NCI-H2081 (cell line): ENCODE measurements at places on chromosomes 16 and 17.

DNA sequence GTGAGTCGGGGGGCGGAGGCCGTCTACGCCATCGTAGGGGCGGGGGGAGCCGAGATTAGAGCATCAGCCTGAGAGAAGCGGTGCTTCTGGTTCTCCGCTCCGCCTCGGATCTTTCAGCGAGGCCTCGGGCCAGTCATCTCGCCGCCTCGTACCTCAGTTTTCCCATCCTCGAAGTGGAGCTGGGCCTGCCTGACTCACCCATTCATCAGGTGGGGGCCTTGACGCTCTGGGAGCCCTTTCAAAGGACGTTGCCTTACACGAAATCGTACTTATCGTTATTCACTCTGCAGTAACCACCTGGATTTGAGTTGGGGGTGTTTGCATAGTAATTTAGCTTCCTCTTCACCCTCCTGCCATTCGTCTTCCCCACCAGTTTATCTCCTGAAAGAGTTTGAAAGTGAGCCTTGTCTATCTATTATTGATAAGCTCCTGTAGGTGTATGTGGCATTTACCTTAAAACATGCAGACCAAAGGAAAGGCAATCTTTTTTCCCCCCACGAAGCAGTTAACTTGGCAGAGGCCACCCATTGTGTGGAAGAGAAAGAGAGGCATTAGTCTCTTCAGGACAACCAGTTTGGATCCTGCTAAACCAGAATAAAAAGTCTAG lies 674 bp downstream of the TAF15 start:
- peak; percentile 46 for DNase-seq

DNA sequence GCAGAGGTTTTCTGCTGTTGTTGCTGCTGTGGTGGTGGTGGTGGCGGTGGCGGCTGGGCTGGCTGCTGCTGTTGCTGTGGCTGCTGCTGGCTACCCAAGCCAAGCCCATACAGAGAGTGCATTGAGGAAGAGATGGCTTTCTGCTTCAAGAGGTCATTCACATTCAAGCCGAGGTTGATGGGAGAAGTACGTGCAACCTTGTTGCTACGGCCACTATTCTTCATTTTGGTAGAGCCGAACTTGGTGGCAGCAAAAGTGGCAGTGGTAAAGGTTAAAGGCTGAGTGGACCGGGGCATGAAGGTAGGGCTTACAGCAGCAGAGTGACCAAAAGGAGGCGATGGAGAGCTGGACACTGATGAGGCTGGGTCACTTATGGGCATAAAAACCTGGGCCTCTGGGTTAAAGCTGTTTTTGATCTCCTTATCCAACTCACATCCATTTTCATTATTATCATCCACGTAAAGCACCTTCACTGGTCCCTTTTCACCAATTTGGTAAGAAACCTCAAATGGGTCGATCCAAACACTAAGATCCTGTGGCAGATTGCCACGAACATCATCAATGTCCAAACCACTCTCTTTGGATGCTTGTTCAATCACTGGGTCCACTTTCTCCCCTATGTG lies 2.8 kb downstream of the TOB1 start:
- DNase-seq = peak; percentile 19

GRCh38 chr17:19979917-19980770 lies 2.5 kb upstream of the AKAP10 start:
- DNase-seq = no peak

GRCh38 chr17:65498816-65499215 lies 62.6 kb downstream of the AXIN2 start:
- no peak for DNase-seq

GRCh38 chr17:35901631-35902175 lies 21.5 kb upstream of the CCL5 start:
- DNase-seq = no peak

DNA sequence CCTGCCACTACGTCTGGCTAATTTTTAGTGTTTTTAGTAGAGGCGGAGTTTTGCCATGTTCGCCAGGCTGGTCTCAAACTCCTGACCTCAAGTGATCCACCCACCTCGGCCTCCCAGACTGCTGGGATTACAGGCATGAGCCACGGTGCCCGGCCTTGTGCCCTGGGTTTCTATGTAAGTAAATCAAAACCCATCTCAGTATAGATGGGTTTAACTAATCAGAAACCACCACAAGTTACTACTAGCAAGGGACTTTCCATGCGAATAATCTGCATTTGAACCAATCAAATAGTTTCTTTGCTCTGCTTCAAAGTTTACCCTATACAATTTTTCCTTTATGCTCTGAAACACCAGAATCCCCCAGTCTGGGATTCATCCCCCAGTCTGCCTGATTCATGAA lies 16.5 kb upstream of the EIF1 start:
- DNase-seq = no peak

DNA sequence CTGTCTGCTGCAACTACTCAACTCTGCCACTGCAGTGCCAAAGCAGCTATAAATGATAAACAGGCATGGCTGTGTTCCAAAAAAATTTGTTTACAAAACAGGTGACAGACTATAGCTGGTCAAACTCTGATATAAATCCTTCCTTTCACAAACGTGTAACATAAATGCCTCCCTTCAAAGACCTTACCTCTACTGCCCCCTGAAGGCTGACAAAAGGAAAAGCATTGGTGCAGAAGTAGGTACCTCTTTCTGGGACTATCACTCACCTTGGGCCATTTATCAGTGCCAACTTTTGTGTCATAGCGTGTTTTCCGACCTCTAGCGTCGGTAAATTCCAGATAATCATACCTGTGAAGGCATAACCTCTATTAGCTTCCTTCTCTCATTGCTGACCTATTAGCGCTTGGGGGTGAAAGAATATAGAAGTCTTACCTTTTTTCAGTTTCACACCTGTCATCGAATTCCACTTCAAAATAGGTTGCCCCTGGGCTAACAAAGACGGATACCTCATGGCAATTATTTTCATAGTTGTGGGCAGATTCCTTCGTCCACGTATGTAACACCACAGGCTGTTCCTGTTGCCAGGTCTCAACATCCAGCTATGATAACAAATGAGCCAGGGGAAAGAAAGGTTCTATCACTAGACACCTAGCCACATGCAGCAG lies 67.9 kb downstream of the ZZEF1 start:
- DNase-seq = peak; percentile 30

- DNase-seq = no peak
Measured at GRCh38 chr16:1456951-1457350, 12.6 kb upstream of the CCDC154 start.

DNA sequence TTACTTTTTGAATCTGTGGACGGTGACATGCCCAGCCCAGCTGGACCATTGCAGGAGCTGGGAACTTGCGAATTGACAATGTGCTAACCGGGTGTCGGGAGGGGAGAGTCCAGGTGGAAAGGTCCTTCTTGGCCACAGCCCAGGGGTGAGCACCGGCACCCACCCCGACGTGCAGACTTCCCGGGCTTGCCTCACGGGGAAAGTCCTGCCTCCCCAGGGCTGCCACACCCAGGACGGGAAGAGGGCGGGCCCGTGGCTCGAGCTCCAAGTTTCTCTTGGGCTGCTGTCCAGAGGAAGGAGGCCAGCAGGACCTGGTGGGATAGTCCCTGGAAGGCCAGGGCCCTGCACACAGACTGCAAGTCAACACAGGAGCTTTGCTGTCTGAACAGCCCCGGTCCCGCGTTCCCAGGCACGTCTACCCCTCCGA lies 17.7 kb downstream of the CARD14 start:
- DNase-seq = no peak

DNA sequence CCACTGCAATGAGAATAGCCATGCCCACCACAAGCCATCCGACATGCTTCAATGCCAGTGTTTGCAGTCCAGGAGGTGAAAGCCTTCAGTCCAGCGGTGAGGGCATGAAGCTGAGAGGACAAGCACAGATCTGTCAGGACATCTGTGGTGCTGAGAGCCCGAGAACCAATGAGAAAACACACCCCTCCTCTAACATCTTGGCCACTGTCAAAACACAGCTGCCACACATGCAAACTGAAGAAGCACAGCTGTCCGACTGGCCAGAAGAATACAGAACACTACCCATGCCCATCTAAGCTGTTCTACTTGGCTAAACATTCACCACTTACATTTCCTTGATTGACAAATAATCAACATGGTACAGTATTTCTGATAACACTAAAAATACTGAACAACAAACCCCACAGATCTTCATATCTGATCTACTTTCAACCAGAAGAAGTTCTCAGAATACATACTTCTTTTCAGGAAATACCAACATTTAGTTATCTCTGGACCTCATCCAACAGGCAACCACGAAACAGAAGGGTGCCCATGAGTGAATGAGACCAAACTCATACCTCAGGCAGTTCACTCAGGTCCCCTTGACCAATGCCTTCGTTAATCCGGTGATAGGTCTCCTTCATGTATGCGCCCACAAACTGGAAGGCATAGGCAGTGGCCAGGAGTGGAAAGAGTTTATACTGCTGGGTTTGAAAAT lies 10.2 kb upstream of the FBF1 start:
- no peak for DNase-seq

DNA sequence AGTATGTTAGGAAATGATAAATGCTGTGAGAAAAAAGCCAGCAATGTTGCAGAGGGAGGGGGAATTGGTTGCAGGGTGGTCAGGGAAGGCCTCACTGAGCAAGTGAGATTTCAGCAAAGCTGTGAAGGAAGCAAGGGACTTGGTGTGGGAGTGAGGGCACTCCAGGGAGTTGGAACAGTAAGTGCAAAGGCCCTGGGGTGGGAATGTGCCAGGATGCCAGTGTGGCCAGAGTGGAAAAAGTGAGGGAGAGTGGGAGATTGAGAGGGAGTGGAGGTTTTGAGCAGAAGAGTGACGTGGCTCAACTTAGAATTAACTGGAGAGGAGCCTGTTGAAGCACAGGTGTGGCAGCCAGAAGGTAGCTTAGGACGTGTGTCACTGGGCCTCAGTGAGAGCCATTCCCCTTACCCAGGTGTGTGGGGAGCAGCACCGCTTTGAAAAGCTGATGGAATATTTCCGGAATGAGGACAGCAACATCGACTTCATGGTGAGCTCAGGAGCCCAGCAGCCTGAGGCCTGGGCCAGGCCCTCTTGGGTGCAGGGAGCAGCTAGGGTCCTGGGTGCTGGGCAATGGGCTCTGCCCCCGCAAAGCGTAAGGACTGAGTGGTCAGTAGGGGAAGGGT lies 16.6 kb downstream of the FMNL1 start:
- no peak for DNase-seq

GRCh38 chr17:45172541-45173286 lies 11.0 kb downstream of the HEXIM2 start:
- DNase-seq = no peak

GRCh38 chr17:1087381-1088241 lies 90.7 kb downstream of the TIMM22 start:
- DNase-seq = peak; percentile 86

- DNase-seq = no peak
Measured at GRCh38 chr16:17853958-17854357, 383.2 kb upstream of the XYLT1 start.

- DNase-seq = no peak
Measured at GRCh38 chr16:62967611-62968010, 931.4 kb upstream of the CDH8 start.

DNA sequence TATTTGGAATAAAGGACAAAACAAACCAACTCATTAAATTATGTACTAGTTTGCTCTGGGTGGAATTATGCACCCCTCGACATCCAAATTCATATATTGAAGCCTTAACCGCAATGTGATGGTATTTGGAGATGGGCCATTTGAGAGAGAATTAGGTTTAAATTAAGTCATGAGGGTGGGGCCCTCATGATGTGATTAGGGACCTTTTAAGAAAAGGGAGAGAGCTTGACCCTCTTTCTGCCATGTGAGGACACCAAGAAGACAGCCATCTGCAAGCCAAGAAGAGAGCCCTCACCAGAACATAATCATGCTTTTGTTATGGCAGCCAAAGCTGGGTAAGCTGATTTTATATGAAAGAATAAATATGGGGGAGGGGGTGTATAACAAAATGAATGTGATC lies 2.0 kb downstream of the C16orf87 start:
- DNase-seq = no peak

GRCh38 chr17:36675250-36675649 lies 73.9 kb downstream of the MRM1 start:
- no peak for DNase-seq

GRCh38 chr17:49592263-49592662 lies 16.6 kb downstream of the NXPH3 start:
- DNase-seq = no peak

- DNase-seq = no peak
Measured at GRCh38 chr17:60455378-60455777, 33.1 kb downstream of the CHCT1 start.

GRCh38 chr17:4005296-4006164 lies 41.3 kb upstream of the ATP2A3 start:
- no peak for DNase-seq

DNA sequence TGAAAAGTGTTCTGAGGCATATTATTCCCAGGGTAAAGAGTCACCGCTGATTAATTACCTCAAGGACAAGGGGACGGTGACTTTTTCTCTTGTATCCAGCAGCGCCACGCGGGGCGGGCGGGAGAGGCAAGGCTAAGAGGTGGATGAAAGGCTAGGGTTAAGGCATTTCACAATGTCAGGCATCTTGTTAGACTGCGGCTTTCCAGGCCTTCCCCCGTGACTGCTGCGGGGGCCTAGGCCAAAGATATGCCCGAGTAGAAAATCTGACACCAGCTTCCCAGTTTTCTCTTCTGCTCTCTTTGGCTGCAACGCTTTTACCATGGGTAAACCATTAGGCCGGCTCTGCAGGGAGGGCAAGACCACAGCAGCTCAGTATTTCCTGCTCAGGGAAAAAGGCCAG lies 698.2 kb downstream of the MAF start:
- no peak for DNase-seq

GRCh38 chr17:74986206-74986576 lies 1.2 kb upstream of the CDR2L start:
- DNase-seq = no peak

- DNase-seq = no peak
Measured at GRCh38 chr16:89507214-89507833, 879 bp upstream of the SPG7 start.

DNA sequence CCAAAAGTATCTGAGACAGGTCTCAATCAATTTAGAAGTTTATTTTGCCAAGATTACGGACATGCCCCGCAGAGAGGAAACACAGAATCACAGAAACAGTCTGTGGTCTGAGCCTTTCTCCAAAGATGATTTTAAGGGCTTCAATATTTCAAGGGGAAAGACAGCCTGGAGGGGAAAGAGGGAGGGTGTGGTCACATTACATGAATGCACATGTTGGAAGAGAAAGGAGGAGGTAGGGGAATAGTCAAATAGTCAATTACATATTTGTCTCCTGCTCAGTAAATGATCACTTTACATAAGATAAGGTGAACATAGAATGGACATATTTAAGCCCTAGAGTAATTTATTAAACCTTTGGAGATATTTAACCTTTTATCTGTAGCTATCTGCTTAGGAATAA lies 12.3 kb downstream of the UNC45B start:
- DNase-seq = no peak

GRCh38 chr16:12511708-12512107 lies 292.0 kb downstream of the CPPED1 start:
- no peak for DNase-seq

- DNase-seq = no peak
Measured at GRCh38 chr17:2946144-2946543, 117.3 kb downstream of the OR1D5 start.
